G401 (cell line): ENCODE measurements at places on chromosomes 1 and 21. TPM values are rescaled to one million over a fixed set of nuclear protein-coding genes. Genes with fewer than 3 reads are reported as not detected.

GRCh38 chr1:41400225-41400624, 39.0 kb downstream of the FOXO6 start:
- no peak for DNase-seq

GRCh38 chr1:96291468-96291867, 430.1 kb upstream of the PTBP2 start:
- DNase-seq = no peak

- no peak for DNase-seq
Observed at GRCh38 chr21:45284456-45284741, 3.3 kb downstream of the POFUT2 start.

PCP4 gene
- 1.2 TPM in 1 of 2 replicates, not detected in the other for total RNA-seq

- no peak for DNase-seq
Observed at GRCh38 chr1:40187399-40187798, 26.2 kb downstream of the RLF start.

- DNase-seq = no peak
Observed at GRCh38 chr1:85200463-85201339, at the start of gene SYDE2. SYDE2 (minus strand) TSS chr1:85201016; CDS start chr1:85200996, 20 bp downstream.

DNA sequence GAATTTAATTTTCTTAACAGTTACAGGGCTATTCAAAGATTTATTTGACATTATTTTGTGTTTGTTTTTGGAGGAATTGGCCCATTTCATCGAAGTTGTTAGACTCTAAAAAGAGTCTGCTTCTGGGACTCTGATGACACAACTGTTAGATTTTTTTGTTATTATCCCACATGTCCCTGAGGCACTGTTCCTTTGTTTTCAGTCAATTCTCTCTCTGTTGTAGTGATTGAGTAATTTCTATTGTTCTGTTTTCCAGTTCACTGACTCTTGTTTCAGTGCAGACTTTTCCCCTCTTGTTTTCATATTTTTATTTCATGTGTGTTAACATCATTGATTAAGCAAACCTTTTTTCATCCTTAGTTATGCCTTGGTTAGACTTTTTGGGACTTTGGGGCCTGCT, 325.0 kb downstream of the ZNF326 start:
- DNase-seq = no peak

GRCh38 chr1:116991171-116991845, 10.3 kb upstream of the CD101 start:
- no peak for DNase-seq
